C1 segment of cervical spinal cord (tissue), 14 donors: ENCODE measurements at places on chromosomes 7 and 10.

DNA sequence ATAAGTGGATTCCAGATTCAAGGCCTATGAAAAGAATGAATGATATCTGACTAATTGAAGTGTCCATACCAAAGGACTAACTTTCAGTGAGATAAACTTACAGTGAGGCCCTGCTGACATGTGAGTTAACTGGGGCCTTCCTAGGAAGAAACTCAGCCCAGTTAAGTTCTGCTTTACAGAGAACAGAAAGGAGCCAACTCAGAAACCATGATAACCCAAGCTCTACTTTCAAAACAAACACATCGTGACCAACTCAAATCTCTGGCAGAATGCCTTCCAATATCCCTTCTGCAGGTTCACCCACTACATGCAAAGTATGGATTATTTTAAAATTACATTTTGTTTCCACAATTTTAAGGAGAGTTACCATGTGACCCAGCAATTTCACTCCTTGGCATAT lies 75.8 kb upstream of the MRLN start:
- no peak for DNase-seq

- no peak for DNase-seq
Observed at GRCh38 chr10:78356291-78356900, 322.7 kb downstream of the RPS24 start.

GRCh38 chr7:75727881-75728593 lies 10.7 kb downstream of the HIP1 start:
- no peak for DNase-seq

- DNase-seq, result no peak
Observed at GRCh38 chr10:60732198-60732806, 46.0 kb upstream of the CDK1 start.

- no peak for DNase-seq
Observed at GRCh38 chr10:453647-454046, 235.8 kb downstream of the DIP2C start.

GRCh38 chr7:2321020-2321419 lies 6.8 kb upstream of the SNX8 start:
- no peak for DNase-seq

DNA sequence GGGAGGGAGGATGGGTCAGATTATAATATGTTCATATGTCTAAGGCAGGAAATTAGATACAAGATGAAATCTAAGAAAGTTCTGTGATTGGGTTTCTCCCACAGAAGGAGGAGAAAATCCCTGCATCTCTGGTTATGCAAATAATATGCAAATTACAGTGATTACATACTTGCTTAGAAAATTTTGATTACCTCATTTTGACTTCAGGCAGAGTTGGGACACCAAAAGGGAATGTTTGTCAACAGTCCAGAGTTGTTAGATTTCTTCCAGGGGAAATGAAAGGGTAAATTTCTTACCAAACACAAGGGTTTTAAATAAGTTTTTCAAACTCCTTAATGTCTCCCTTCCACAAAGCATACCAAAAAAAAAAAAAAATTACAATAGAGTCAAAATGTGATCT lies 101.4 kb upstream of the STEAP1B start:
- no peak for DNase-seq

- no peak for DNase-seq
Observed at GRCh38 chr10:93821051-93821772, 63.5 kb downstream of the LGI1 start.

DNA sequence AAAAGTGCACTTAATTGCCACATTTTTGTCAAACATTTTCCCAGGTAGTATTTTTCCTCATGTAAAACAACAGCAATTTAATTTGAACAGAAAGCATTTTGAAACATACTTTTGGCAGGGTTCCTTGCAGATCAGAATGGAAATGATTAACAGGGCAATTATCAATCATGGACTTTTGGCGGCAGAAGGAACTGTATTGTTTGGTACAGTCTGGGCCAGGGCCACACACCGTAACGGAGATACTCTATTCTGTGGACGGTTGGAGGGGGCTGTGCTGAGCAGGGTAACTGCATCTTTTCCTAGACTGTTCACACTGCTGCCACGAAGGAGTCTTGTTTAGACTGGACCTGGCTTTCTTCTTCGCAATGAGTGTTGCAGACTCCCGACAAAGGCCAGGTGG lies 62.3 kb downstream of the EGFR start:
- no peak for DNase-seq

GRCh38 chr7:121272676-121273075 lies 56.1 kb upstream of the WNT16 start:
- no peak for DNase-seq

- DNase-seq, result no peak
Observed at GRCh38 chr7:113282875-113283274, 164.5 kb upstream of the SMIM30 start.

DNA sequence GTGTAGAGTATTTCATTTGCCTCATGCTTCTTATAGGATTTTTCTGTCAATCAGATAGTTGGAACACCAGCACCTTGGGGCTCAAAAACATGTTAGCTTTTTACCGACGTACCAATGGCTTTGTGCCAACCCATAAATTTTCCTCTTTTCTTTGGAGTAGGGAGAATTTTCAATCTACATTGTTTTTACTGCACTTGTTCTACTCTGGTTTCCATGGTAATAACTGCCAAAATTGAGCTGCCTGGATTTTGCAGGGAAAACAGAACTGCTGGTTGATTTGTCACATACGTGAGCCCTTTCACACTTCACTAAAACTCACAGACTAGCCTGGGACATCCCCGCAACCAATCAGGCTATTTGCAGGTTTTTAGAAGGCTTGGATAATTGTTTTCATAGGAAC lies 189.7 kb downstream of the ARHGAP21 start:
- no peak for DNase-seq

DNA sequence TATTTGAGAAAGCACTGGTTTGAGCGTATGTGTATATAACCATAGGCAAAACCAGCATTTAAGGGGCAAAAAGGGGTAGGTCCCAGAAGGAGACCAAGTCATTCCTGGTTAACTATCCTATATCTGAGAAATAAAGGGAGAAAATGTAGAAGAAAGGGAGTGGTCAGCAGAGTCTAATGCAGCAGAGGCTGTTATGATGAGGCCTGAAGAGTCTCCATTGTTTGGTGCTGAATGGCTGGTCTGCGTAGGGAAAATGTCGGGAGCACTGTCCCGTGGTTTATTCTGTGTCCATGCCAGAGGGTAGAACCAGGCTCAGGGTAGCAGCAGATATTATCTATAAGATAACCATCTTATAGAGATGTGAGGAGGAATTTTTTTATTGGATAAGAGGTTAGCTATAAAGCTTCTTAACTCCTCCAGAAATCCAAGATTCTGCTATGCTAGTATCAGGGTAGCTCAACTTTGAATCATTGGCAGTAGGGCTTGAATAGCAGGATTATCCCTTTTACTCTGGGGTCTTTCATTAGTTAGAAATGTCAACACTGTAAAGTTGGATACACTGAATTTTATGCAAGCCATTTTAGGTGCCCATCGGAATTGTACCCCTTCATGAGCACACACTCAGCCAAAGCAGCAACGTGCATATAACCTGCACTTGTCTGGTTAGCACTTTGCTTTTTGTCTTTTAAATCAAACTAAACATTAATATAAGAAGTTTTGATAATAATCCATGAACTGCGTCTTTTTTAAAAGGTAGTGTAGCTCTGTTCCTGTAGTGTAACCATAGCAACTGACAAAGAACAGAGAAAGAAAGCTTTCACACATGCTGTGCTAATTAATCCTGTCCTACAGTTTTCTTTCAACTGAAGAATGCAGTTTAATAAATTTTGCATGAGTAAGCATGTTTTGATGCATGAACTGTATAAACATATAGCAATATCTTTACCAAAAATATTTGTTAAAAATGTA lies 312.0 kb upstream of the FZD1 start:
- no peak for DNase-seq

- DNase-seq, result no peak
Observed at GRCh38 chr7:35512716-35513115, 182.2 kb downstream of the HERPUD2 start.
